Caco-2 (cell line): ENCODE measurements at places on chromosomes 6 and 20. TPM values are rescaled to one million over a fixed set of nuclear protein-coding genes. Genes with fewer than 3 reads are reported as not detected.

DNA sequence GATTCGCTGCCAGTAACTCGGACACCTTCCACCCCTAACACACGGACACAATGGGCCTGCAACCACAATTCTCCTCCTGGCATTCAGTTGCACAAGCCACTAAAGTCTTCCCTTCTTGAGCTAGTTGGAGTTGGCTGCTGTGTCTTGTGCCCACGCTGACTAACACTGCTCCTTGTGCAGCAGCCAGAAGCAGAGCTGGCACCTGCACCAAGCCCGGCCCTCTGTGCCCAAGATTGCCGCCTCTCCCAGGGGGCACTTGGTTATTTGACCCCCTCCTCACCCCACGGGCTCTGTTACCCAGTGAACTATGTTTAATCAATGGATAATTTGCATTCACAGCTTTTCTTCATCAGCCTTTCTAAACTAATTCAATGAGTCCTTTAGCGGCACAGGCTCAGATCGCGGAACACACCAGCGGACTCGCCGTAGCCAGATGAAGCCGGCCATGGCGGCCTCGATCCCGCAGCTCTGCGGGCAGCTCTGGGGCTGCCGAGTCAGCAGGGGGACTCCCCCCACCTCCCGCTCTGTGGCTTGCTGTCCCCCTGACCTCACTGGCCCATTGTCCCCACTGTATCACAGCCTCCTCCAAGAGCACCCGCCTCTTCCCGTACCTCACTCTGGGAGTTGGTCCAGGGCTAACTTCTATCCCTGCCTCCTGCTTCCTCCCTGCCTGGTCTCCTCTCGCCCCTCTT is 94.8 kb upstream of the AFDN start:
- no peaks in the 10 kb centered on the region; the same call in 1 of the 2 replicates for H3K4me1 ChIP-seq
- H3K36me3 ChIP-seq: no peaks in the 10 kb centered on the region
- H3K27ac ChIP-seq: no peak overlapping the region
- H3K4me3 ChIP-seq: no peak overlapping the region
- no peak for DNase-seq

DNA sequence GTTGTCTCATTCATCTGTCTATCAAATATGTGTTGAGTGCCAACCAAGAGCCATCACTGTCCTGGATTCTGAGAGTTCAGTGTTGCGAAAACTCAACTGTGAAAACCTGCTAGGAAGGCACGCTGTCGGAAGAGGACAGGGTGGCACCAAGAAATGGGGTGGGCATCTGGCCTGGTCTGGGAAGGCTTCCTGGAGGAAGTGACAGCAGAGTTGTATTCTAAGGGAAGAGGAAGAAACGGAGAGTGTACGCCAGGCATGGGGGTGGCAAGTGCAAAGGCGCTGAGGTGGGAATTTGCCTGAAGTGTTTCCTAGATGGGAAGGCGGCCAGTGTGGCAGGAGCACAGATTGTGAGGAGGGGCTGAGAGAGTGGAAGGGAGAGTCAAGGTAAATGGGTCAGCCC is 91.2 kb downstream of the ANKRD60 start:
- no peak overlapping the region for H3K27ac ChIP-seq
- no peak for DNase-seq
- no peak overlapping the region for H3K4me3 ChIP-seq
- peaks cover 5% of the 10 kb centered on the region for H3K4me1 ChIP-seq

SCRT2 gene
- total RNA-seq: not detected in 2 replicates

- no peaks in the 10 kb centered on the region for H3K27me3 ChIP-seq
- H3K27ac ChIP-seq: peak overlapping the region; percentile 58
- peaks cover 53% of the 10 kb centered on the region for H3K4me1 ChIP-seq
- no peaks in the 10 kb centered on the region for H3K36me3 ChIP-seq
These were observed 9.7 kb upstream of the MARCKS start for GRCh38 chr6:113847447-113847846.

DNA sequence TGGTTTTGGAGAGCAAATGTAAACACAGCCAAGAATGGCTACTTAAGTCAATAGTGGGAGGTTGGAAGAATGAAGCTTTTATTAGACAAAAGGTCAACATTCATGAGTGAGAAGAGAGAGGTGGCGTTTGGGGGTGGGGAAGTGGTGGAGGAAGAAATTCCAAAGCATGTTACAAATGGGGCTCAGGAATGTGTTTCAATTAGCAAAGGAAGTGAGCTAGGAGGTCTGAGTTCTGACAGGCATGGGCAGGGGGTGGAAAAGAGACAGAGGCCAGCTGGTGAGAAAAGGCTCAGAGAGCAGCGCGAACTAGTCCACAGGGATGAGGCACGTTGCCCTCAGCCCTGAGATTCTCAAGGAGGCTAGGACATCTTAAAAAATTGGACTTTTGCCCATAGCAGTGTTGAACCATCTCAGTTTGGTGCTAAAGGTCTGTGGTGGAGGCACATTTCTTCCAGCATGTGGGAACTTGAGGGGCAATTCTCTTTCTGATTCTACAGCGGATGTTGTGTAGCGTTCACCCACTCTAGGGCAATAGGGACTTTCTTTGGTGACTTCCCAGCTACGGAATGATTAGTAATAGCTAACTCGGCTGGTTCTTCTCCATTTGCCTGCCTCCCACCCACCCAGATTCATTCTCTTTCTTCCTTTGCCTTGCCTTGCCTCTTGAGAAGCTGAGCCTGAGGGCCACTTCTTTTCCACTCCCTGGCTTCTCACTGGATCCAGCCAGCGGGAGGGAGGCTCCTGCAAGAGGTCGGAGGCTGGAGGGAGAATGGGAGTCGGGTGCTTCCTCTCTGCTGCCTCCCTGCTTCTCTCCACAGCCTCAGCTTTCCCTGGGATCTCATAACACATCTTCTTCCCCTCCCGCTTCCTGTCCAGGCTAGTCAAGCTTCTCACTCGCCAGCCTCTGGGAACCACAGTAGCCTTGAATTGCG is 45.1 kb upstream of the NEDD9 start:
- H3K4me1 ChIP-seq: peaks cover 38% of the 10 kb centered on the region
- DNase-seq: peak; percentile 77
- peak overlapping the region; percentile 95 for H3K27ac ChIP-seq
- H3K4me3 ChIP-seq: no peak overlapping the region
- no peaks in the 10 kb centered on the region for H3K36me3 ChIP-seq

- H3K4me3 ChIP-seq: no peak overlapping the region
- H3K27me3 ChIP-seq: no peaks in the 10 kb centered on the region
- no peak overlapping the region for H3K27ac ChIP-seq
These were observed 36.9 kb upstream of the TBX18 start for GRCh38 chr6:84801250-84801649.

LAMA5 gene
- 1,050 and 1,125 TPM in 2 replicates for total RNA-seq

TRIM31 gene
- total RNA-seq: 0.70 and 0.74 TPM in 2 replicates

BANF2 gene
- total RNA-seq: 2.1 and 3.0 TPM in 2 replicates

PAK5 gene
- total RNA-seq: not detected in 2 replicates

GRCh38 chr6:109949281-109950065 is 28.6 kb upstream of the GPR6 start:
- H3K36me3 ChIP-seq: no peaks in the 10 kb centered on the region
- no peaks in the 10 kb centered on the region for H3K4me1 ChIP-seq
- DNase-seq: no peak
- H3K27me3 ChIP-seq: no peaks in the 10 kb centered on the region
- H3K27ac ChIP-seq: no peak overlapping the region
- no peak overlapping the region for H3K4me3 ChIP-seq

C2 gene
- total RNA-seq: 4.8 and 4.9 TPM in 2 replicates

BPIFB1 gene
- total RNA-seq: not detected in 2 replicates

SIRPA gene
- 31.6 and 33.3 TPM in 2 replicates for total RNA-seq

- no peaks in the 10 kb centered on the region for H3K27me3 ChIP-seq
- H3K4me1 ChIP-seq: no peaks in the 10 kb centered on the region
- no peak for DNase-seq
- H3K27ac ChIP-seq: no peak overlapping the region
- no peaks in the 10 kb centered on the region for H3K36me3 ChIP-seq
These were observed 92.0 kb upstream of the SCP2D1 start for GRCh38 chr20:18721551-18722115.

DNAH8 gene
- total RNA-seq: not detected in 2 replicates

SFT2D1 gene
- 44.3 and 48.1 TPM in 2 replicates for total RNA-seq

BCAS1 gene
- total RNA-seq: 1.2 and 2.0 TPM in 2 replicates

DNA sequence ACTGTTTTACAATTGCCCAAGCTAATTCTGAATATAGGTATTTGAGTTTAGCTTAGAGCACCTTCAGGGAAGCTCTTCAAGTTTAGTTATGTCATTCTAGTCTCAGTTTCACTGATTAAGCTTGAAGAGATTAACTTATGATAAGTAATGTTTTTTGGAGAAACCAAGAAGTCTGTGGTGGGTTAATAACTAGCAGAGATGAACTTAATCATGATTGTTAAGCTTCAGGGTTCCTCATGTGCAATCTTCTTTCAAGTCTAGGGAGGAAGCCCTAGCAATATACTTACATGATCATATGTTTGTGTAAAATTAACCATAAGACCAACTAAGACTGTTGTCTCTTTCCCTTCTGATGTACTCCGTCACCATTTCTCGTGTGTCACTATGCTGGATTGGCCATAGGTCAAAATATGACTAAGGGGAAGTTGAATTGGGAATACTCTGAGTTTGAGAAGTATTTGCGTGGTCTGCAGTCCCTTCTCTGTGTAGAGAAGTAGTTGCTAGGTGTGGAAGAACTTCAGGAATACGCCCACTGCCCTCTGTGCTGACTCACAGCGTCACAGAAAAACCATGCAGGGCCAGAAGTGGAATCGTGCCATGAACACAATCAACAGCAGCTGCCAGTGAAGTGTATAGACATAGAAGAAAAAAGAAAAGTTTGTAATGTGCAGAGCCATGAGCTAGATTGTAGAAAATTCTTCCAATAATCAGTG is 88.3 kb downstream of the SH3BGRL2 start:
- no peaks in the 10 kb centered on the region for H3K27me3 ChIP-seq
- no peak for DNase-seq
- no peaks in the 10 kb centered on the region for H3K36me3 ChIP-seq

DNA sequence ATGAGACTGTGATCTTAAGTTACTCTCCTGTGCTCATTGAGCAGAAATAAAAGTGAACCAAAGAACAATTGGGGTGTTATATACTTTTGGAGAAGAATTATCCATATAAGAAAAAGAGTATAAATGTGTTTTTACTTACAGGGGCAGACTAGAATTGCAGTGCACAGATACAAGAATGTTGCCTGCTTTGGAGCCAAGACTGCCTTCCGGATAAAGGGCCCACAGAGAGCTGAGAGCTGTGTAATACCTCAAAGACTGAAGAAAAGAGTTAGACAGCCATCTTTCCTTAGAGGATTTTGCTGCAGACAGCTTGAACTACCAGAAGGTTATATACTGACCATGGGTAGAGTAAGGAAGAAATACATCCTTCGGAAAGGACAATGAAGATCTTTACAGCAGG is 1235.5 kb upstream of the CITED2 start:
- H3K36me3 ChIP-seq: no peaks in the 10 kb centered on the region
- no peak overlapping the region for H3K4me3 ChIP-seq
- DNase-seq: no peak
- H3K4me1 ChIP-seq: no peaks in the 10 kb centered on the region

DNA sequence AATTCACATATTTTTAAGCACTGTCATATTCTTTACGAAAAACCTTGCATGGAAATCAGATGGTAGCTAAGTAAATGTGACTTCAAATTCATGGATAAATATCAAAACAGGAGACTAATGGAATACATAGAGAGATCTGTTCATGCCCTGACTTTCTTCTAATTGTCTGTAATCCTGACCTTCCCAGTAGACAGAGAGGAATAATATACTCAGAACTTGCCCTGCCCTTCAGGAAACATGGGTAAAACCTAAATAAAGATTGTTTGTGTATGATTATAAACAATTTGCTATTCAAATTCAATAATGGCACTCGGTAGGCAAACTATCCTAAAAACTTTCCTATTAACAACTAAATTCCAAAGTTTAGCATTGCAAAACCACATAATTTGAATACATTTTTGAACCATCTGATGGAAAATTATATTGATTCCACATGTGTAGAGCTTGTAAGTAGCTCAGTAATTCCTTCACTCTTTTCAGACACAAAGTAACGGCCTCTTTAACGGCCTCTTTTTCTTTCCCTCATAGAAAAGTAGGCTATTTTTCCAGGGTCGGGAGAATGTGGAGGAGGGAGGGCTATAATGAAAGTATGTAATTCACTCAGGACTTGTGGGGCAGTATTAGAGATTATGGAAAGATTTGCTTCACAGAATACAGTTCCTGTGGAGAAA is 227.6 kb downstream of the ALDH8A1 start:
- no peak for DNase-seq
- H3K4me3 ChIP-seq: no peak overlapping the region
- no peaks in the 10 kb centered on the region for H3K27me3 ChIP-seq
- no peaks in the 10 kb centered on the region for H3K4me1 ChIP-seq
- no peaks in the 10 kb centered on the region for H3K36me3 ChIP-seq

DNA sequence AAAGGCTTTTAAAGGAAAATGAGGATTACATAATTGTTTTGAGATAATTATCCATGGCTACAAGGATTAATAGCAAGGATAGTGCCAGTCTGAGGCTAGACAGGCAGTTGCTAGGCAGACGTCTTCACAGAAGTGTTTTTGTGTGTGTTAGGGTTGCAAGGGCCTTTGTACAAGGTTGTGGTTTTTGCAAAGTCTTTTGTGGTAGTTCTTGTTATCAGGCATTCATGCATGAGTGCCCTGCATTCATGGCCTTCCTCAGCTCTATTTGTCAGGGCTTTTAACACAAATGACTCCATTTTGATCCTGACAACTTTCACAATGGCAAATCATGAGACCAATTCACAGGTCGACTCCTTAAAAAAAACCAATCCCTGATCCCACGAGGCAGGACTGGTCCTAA is 68.1 kb upstream of the TXNDC5 start:
- no peak for DNase-seq
- H3K4me1 ChIP-seq: peaks cover 20% of the 10 kb centered on the region
- H3K27me3 ChIP-seq: no peaks in the 10 kb centered on the region
- no peaks in the 10 kb centered on the region for H3K36me3 ChIP-seq
- H3K27ac ChIP-seq: no peak overlapping the region

ARMH2 gene
- total RNA-seq: not detected in 2 replicates

- DNase-seq: no peak
- no peak overlapping the region for H3K27ac ChIP-seq
- H3K27me3 ChIP-seq: no peaks in the 10 kb centered on the region
- H3K4me1 ChIP-seq: no peaks in the 10 kb centered on the region
These were observed 92.5 kb downstream of the TBXT start for GRCh38 chr6:166075186-166075585.
